Pancreas (tissue), 10 donors: ENCODE measurements at places on chromosomes 7 and 10. TPM values are rescaled to one million over a fixed set of nuclear protein-coding genes. Genes with fewer than 3 reads are reported as not detected.

Gene CLRN3
- 0.19 TPM for total RNA-seq

Gene PIK3CG
- total RNA-seq: 1.6 TPM

Gene HGF
- total RNA-seq: 1.0 TPM

Gene CASP7
- total RNA-seq: 12.8 TPM

Gene DNA2
- total RNA-seq: 2.1 TPM

Gene CYP3A4
- total RNA-seq: 11.0 TPM
